Endothelial cell (in vitro differentiated cells): ENCODE measurements at places on chromosomes 3 and 15.

- no peak overlapping the region for H3K4me3 ChIP-seq
- no peak overlapping the region for H3K27ac ChIP-seq
- H3K27me3 ChIP-seq: no peaks in the 10 kb centered on the region
- H3K4me1 ChIP-seq: peaks cover 6% of the 10 kb centered on the region
- DNase-seq: no peak
Observed at GRCh38 chr15:87877822-87878542, 378.6 kb downstream of the NTRK3 start.

GRCh38 chr15:52731732-52732470 lies 52.7 kb upstream of the ATOSA start:
- no peak overlapping the region for H3K27ac ChIP-seq
- H3K4me3 ChIP-seq: no peak overlapping the region
- no peak for DNase-seq
- no peaks in the 10 kb centered on the region for H3K36me3 ChIP-seq

GRCh38 chr3:155031186-155031585 lies 48.9 kb upstream of the MME start:
- no peaks in the 10 kb centered on the region for H3K27me3 ChIP-seq
- no peak overlapping the region for H3K4me3 ChIP-seq
- H3K36me3 ChIP-seq: no peaks in the 10 kb centered on the region
- no peak for DNase-seq
- H3K27ac ChIP-seq: no peak overlapping the region
- H3K4me1 ChIP-seq: peaks cover 6% of the 10 kb centered on the region

DNA sequence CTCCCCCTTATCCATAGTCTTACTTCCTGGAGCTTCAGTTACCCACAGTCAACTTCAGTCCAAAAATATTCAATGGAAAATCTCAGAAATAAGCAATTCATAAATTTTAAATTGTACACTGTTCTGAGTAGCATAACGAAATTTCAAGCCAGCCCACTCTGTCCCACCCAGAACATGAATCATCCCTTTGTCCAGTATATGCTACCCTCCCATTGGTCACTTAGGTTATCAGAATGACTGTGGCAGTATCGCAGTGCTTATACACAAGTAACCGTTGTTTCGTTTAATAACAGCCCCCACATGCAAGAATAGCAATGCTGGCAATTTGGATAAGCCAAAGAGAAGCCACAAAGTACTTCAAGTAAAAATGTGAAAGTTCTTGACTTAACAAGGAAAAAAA lies 325.3 kb upstream of the ADAMTS9 start:
- H3K27me3 ChIP-seq: no peaks in the 10 kb centered on the region
- H3K27ac ChIP-seq: no peak overlapping the region
- H3K36me3 ChIP-seq: no peaks in the 10 kb centered on the region
- H3K4me3 ChIP-seq: no peak overlapping the region

- H3K27me3 ChIP-seq: no peaks in the 10 kb centered on the region
- no peak for DNase-seq
- no peak overlapping the region for H3K4me3 ChIP-seq
Observed at GRCh38 chr3:111210003-111210711, 138.5 kb downstream of the NECTIN3 start.

DNA sequence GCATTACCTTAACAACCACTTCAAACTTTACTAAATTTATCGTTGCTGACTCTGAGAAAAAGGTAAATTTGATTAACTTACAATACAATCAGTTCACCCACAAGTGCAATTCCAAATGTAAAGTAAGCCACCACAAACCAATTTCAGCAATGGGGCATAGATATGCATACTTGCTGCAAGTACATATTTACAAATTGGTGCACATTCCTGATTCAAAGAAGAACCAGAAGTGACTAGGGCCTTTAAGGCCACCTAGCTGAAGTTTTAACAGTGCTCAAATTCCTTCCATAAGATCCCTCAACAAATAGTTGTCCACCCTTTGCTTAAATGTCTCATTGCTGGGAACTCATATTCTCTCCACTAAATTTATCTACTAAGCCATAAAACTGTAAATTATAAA lies 67.2 kb downstream of the INO80 start:
- H3K4me3 ChIP-seq: no peak overlapping the region
- no peak for DNase-seq
- peaks cover 24% of the 10 kb centered on the region for H3K36me3 ChIP-seq
- no peaks in the 10 kb centered on the region for H3K4me1 ChIP-seq
- no peak overlapping the region for H3K27ac ChIP-seq

- peak overlapping the region; percentile 74 for H3K27ac ChIP-seq
- H3K4me1 ChIP-seq: peaks cover 42% of the 10 kb centered on the region
- peaks cover 13% of the 10 kb centered on the region for H3K27me3 ChIP-seq
- peaks cover 60% of the 10 kb centered on the region for H3K36me3 ChIP-seq
Observed at GRCh38 chr3:183518491-183519251, 36.8 kb downstream of the KLHL6 start.

DNA sequence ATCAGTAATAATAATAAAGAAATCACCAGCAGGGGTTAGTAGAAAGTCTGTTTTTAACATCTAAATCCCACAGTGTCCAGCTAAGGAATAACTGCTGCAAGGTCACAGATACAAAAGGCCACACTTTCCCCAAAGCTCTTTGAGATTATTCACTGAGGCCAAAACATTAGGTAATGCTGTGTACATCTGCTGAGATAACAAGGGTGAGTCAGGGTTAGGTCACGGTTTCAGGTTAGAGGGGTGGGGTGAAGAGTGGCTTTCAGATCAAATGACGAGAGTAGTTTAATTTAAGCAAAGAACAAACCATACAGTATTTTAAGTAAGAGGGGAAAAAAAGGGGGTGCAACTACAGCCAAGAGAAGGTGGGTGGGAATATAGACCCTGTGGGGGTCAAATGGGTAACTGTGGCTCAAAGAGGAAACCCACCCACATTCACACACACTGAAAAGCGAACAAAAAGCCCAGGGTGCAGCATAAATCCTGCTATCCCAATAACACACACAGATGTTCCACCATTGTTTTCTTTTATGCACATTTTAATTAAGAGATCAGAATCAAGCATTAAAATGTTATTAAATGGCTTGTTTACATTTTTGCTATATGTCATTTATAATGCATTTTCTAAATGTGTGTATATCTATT lies 412.9 kb downstream of the TIGIT start:
- no peak overlapping the region for H3K27ac ChIP-seq
- DNase-seq: no peak
- no peaks in the 10 kb centered on the region for H3K36me3 ChIP-seq
- H3K4me3 ChIP-seq: no peak overlapping the region
- no peaks in the 10 kb centered on the region for H3K27me3 ChIP-seq

DNA sequence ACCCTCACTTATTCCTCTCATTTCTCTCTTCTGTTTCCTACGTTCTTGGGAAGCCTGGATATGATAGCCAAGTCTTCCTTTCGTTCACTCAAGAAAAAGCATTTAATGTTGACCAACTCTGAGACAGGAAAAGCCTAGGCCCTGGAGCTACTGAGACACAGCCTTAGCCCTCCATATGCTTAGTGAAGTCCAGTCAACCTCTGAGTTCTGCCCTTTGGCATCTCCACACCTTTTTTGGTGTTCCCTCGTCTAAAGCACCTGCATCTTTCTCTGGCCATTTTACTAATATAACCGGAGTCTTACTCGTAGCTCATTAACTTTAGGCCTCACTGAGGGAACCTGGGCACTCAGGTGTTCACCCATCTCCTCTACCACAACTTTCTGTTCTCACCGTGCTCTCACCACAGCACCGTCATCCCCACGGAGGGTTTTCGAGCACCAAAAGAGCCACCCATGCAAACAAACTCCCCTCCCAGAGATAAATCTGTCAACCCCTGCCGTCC lies 632 bp downstream of the MTHFS start:
- H3K27ac ChIP-seq: peak overlapping the region; percentile 84
- no peak for DNase-seq
- peaks cover 6% of the 10 kb centered on the region for H3K27me3 ChIP-seq
- peak overlapping the region; percentile 97 for H3K4me3 ChIP-seq

DNA sequence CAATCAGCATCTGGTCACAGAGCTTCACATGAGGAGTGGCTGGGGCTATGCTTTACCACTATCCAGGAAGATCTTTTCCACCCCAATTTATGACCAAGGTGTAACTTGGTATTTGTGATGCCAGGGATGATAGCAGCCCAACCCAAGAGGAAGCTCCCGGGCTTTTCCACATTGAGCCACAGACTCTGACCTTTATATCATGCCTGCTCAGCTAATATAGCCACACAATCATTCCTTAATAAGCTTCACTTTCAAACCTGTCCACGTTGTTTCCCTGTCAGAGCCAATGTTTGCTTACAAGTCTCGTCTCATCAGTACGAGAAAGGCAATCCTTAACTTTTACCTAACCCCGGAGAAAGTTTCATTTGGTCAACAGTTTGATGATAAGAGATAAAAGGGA lies 330.9 kb downstream of the SHQ1 start:
- H3K36me3 ChIP-seq: no peaks in the 10 kb centered on the region
- H3K27ac ChIP-seq: no peak overlapping the region
- peaks cover 8% of the 10 kb centered on the region for H3K27me3 ChIP-seq
- no peak overlapping the region for H3K4me3 ChIP-seq
- H3K4me1 ChIP-seq: peaks cover 18% of the 10 kb centered on the region

DNA sequence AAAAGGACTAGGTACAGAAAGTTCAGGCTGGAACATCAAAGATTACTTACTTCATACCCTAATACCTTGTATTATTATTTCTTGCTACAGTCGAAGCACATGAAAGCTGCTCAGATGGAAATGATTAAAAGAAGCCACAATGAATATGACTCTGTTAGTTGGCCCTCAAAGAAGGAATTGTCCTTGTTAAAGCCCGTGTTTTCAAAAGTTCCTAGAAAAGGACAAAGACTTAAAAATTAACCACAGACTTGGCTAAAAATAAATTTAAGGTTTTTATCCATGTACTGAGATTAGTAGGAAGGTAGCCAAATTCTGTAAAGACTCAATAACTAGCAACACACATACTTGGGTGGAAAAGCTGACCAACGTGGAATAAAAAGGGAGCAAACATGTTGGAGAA lies 251.0 kb upstream of the RARB start:
- H3K4me1 ChIP-seq: no peaks in the 10 kb centered on the region
- no peaks in the 10 kb centered on the region for H3K27me3 ChIP-seq
- DNase-seq: no peak
- H3K4me3 ChIP-seq: no peak overlapping the region

DNA sequence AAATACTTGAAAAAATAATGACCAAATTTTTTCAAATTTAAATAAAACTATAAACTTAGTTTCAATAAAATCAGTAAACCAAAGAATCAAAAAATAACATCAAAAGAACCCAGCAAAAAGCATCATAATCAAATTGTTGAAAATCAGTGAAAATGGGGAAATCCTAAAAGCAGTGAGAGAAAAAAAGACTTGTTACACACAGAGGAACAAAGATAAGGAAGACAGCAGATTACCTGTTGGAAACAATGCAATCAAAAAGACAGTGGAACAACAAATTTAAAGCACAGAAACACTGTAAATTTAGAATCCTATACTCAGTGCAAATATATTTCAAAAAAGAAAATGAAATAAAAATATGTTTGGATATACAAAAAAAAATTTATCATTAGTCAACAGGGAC lies 156.2 kb upstream of the LMCD1 start:
- H3K27ac ChIP-seq: no peak overlapping the region
- H3K4me3 ChIP-seq: no peak overlapping the region
- H3K36me3 ChIP-seq: no peaks in the 10 kb centered on the region
- H3K4me1 ChIP-seq: no peaks in the 10 kb centered on the region
- no peaks in the 10 kb centered on the region for H3K27me3 ChIP-seq

GRCh38 chr3:55320928-55321327 lies 166.2 kb downstream of the WNT5A start:
- no peak for DNase-seq
- H3K4me1 ChIP-seq: peaks cover 3% of the 10 kb centered on the region
- peaks cover 2% of the 10 kb centered on the region for H3K27me3 ChIP-seq

DNA sequence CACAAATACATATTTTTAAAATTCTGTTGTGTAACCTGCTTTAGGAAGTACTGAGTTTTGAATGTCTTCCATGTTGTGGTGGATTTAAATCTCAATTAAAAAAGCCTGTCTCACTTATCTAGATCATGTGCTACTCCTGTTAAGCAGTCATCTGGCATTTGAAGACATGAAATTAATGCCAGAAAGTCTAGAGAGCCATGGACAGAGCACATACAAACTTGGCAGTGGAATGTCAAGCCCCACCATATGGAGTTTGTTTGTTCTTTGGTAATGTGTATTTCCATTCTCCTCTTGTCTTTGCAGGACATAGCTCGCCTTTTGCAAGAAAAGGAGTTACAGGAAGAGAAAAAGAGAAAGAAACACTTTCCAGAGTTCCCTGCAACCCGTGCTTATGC lies 39.3 kb upstream of the UTS2B start:
- H3K27me3 ChIP-seq: peaks cover 3% of the 10 kb centered on the region
- H3K4me3 ChIP-seq: no peak overlapping the region
- DNase-seq: no peak
- peaks cover 14% of the 10 kb centered on the region for H3K36me3 ChIP-seq
- H3K4me1 ChIP-seq: peaks cover 40% of the 10 kb centered on the region
- no peak overlapping the region for H3K27ac ChIP-seq

DNA sequence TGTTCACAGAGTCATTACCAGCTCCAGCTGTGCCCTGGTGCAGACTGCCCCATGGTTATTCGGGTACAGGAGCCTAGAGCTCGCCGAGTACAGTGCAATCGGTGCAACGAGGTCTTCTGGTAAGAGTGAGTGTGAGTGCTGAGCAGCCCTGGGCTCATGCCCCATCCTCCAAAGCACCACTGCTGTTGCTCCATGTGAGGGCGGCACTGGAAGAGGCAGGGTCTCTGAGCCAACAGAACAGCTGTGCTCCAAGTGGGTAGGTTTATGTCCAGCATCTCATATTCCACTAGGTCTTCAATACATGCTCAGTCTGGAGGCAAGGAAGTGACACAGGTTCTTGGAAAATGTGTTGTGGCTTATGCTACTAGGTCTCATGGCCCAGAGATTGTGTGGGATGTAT lies 19.5 kb upstream of the P4HTM start:
- H3K27me3 ChIP-seq: peaks cover 2% of the 10 kb centered on the region
- no peak overlapping the region for H3K4me3 ChIP-seq
- H3K4me1 ChIP-seq: no peaks in the 10 kb centered on the region
- H3K36me3 ChIP-seq: peaks cover 31% of the 10 kb centered on the region

- H3K4me1 ChIP-seq: peaks cover 44% of the 10 kb centered on the region
- H3K27me3 ChIP-seq: peaks cover 9% of the 10 kb centered on the region
- H3K4me3 ChIP-seq: no peak overlapping the region
- H3K27ac ChIP-seq: no peak overlapping the region
- no peak for DNase-seq
- no peaks in the 10 kb centered on the region for H3K36me3 ChIP-seq
Observed at GRCh38 chr3:23747841-23748240, 57.9 kb upstream of the UBE2E1 start.
